Cardiac muscle cell (in vitro differentiated cells and primary cell): ENCODE measurements at places on chromosomes 2 and 18.

GRCh38 chr2:130957915-130958314, 121.2 kb downstream of the ARHGEF4 start:
- DNase-seq, result no peak

- DNase-seq, result peak; percentile 94
Observed at GRCh38 chr2:3585261-3586109, 9.4 kb upstream of the COLEC11 start.

- peak; percentile 82 for DNase-seq
Observed at GRCh38 chr2:186887107-186888090, 38.4 kb upstream of the ZSWIM2 start.

GRCh38 chr2:74560591-74560990, 6.1 kb downstream of the DOK1 start:
- no peak for DNase-seq

DNA sequence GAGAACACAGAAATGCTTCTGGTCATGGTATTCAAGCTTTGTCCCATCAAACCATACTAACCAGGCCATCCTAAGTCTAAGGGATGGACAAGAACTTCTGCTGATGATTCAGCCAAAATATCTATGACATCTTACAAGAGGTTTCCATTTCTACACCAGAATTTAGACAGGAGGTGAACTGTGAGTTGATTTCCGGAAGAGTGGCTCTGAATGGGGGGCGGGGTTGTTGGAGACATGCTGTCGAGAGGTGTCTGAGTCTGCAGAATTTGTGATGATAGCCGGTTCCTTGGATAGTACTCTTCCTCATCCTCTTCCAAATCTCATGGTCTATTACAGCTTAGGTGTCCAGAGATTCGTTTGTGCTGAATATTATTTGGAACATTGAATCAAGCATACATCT, 408.7 kb upstream of the TCF4 start:
- no peak for DNase-seq

GRCh38 chr2:115412501-115412900, 970.1 kb downstream of the DPP10 start:
- DNase-seq, result no peak

- no peak for DNase-seq
Observed at GRCh38 chr2:8455236-8456150, 226.4 kb upstream of the ID2 start.

- no peak for DNase-seq
Observed at GRCh38 chr2:219628235-219628985, 980 bp downstream of the SLC4A3 start.

GRCh38 chr2:45681675-45682074, 30.2 kb downstream of the PRKCE start:
- no peak for DNase-seq

GRCh38 chr2:224401641-224402342, at the start of gene FAM124B:
Gene FAM124B (minus strand): TSS chr2:224402107. CDS start chr2:224401768, 339 bp downstream.
- peak; percentile 87 for DNase-seq

DNA sequence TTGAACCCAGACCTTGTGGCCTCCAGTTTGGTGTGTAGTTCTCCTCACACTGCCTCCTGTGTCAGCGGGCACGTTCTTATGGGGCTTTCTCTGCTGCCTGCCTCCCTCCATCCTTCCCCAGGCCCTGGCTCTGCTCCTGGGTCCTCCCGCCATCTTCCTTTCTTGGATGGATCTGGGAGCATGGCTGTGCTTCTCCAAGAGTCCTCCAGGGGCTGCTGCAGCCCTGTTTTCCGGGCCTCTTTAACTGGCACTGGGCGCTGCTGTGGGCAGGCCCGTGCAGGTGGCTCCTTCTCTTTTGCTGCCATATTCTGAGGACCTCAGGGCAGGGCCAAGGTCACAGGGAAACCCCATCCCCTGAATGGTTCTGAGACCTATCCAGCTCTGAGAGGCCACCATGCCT, 17.8 kb downstream of the THNSL2 start:
- DNase-seq, result no peak

DNA sequence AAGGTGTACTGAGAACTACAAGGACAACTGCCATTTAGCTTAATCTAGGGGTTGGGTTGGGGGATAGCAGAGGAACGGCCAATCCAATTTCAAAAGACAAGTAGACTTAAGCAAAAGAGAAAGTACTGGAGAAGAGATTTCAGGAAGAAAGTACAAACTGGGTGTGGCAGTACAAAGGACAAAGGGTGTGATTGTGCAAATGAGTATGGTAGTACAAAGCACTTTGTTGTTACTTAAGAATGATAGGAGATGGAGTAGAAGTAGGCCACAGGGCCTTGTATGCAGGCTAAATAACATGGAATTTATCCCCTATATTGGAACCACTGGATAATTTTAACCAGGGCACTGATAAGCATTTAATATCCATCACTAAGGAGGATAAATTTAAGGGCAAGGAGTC, 4.7 kb upstream of the ORC2 start:
- peak; percentile 14 for DNase-seq
